Esophagus squamous epithelium (tissue), 5 donors: ENCODE measurements at places on chromosomes 2 and 18. TPM values are rescaled to one million over a fixed set of nuclear protein-coding genes. Genes with fewer than 3 reads are reported as not detected.
A peak's percentile ranks its signal among the peaks of the same experiment; 100 is the strongest.

The ANKRD30B gene
- total RNA-seq = not detected

DNA sequence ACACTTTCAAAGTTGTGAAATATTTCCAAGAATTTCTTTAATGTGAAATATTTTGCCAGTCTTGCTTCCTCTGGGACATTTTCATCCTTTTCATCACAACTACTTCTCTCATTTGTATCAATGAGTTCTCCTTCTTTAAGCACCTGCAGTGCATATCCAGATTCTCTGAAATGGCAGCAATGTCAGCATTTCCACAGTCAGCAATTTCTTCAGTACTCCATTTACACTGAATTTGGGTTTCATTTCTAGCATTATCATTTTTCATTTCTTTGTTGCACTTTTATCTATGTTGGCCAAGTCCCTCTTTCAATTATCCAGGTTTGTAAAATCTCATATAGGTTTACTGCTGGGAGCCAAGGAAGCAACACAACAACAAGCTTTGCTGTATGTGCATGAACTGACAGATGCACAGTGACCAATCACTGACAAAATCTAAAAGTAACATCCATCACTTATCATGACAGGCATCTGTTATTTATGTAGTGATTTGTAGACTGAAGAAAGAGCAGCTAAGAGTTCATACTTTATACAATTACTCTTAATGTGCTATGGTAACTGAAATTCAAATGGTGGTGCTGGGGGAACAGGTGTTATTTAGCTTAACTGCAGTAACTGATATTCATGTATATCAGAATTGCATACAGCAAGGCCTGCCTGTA is 43.9 kb downstream of the SS18 start:
- no peak overlapping the region for H3K27ac ChIP-seq
- H3K27me3 ChIP-seq = no peaks in the 10 kb centered on the region
- no peaks in the 10 kb centered on the region for H3K4me1 ChIP-seq
- H3K36me3 ChIP-seq = peaks cover 62% of the 10 kb centered on the region
- no peak for DNase-seq

GRCh38 chr2:201580486-201580885 is 62.8 kb downstream of the TMEM237 start:
- H3K4me3 ChIP-seq = no peak overlapping the region
- no peaks in the 10 kb centered on the region for H3K36me3 ChIP-seq
- H3K4me1 ChIP-seq = no peaks in the 10 kb centered on the region
- H3K27ac ChIP-seq = no peak overlapping the region
- DNase-seq = no peak

- no peak for DNase-seq
- H3K27ac ChIP-seq = no peak overlapping the region
- no peaks in the 10 kb centered on the region for H3K27me3 ChIP-seq
Observed at GRCh38 chr2:168459256-168459655, 3.2 kb downstream of the CERS6 start.

GRCh38 chr18:23884681-23885375 is 129.7 kb upstream of the TTC39C start:
- peaks cover 7% of the 10 kb centered on the region for H3K4me1 ChIP-seq
- H3K4me3 ChIP-seq = peak overlapping the region; percentile 38
- no peaks in the 10 kb centered on the region for H3K27me3 ChIP-seq
- H3K27ac ChIP-seq = peak overlapping the region; percentile 75

GRCh38 chr2:40488927-40489677 is 37.2 kb upstream of the SLC8A1 start:
- H3K27ac ChIP-seq = peak overlapping the region; percentile 68
- no peaks in the 10 kb centered on the region for H3K27me3 ChIP-seq
- DNase-seq = no peak
- peaks cover 16% of the 10 kb centered on the region for H3K4me1 ChIP-seq
- H3K4me3 ChIP-seq = peak overlapping the region; percentile 21

DNA sequence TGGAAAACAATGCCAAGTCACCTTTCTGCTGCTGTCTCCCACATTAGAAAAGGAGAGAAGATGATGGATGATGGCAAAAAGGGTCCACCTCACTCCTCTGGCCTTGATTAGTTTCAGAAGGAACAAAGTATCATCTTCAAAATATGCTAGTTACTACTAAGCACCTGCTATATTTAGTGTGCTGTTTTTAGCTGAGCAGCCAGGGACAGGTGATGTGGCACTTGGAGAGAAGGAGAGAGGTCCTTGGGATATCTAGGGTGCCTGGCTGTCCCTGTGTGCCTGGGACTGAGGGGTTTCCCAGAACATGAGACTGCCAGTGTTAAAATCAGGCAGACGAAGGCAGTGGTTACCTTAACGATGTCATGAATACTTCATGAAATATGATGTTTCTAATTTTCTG is 235.5 kb upstream of the NT5C1B start:
- no peak for DNase-seq
- H3K4me1 ChIP-seq = peaks cover 9% of the 10 kb centered on the region
- no peaks in the 10 kb centered on the region for H3K36me3 ChIP-seq
- no peak overlapping the region for H3K27ac ChIP-seq

DNA sequence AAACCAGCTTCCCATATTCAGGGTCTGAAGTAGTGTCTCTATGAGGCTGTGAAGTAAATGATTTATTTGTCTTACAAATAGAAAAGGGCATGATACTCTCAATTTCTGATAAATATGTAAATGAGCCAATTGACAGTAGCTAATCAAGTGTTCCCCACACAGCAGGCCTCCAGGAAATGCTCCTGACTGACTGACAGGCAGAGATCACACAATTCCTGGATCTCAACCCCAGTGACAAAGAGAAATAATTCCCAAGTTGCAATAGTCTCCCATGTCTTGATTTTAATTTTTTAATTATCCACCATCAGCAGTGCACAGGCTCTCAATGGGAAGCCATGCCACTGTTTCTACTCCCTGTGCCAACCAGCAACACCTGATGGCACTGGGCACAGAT is 390.4 kb downstream of the SOX11 start:
- peaks cover 3% of the 10 kb centered on the region for H3K27me3 ChIP-seq
- no peaks in the 10 kb centered on the region for H3K36me3 ChIP-seq
- H3K4me3 ChIP-seq = no peak overlapping the region
- DNase-seq = no peak
- no peak overlapping the region for H3K27ac ChIP-seq

- no peak overlapping the region for H3K4me3 ChIP-seq
- H3K4me1 ChIP-seq = no peaks in the 10 kb centered on the region
- DNase-seq = no peak
- H3K36me3 ChIP-seq = no peaks in the 10 kb centered on the region
Observed at GRCh38 chr18:21897811-21898210, 157.2 kb downstream of the MIB1 start.

- H3K27ac ChIP-seq = no peak overlapping the region
- no peaks in the 10 kb centered on the region for H3K36me3 ChIP-seq
- H3K27me3 ChIP-seq = no peaks in the 10 kb centered on the region
Observed at GRCh38 chr2:54878182-54878581, 154.7 kb downstream of the EML6 start.
